Testis (tissue), 5 donors: ENCODE measurements at places on chromosomes 3 and 15.

DNA sequence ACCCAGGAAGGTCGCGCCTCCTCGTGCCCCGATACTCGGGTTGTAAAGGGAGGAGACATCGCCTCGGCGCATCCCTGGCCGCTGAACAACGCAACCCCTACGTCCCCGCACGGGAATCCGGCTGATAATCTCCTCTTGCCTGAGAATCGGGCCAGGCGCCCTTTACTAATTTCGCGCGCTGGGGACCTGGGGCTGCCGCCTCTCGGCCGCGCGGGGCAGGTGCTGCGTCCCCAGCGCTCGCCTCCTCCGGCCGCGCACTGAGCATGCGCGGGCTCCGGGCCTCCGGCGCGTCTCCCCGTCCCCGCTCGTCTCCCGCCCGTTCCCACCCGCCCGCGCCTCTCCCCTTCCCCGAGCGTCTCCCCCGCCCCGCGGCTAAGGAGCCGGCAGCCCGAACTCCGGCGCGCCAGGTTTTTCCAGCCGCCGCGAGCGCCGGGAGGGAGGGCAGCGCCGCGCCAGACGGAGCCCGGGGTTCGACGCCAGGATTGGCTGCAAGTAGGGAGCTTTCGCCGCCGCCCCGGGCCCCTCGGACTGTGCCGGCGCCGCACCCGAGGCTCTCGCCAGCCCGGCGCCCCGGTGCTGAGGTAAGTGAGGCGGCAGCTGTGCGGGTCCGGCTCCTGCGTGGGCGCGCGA, at the start of gene CNTN4:
Gene CNTN4 (plus strand): TSS at position 469 of the 630 bp plus-strand sequence.
- DNase-seq, result peak; percentile 64

DNA sequence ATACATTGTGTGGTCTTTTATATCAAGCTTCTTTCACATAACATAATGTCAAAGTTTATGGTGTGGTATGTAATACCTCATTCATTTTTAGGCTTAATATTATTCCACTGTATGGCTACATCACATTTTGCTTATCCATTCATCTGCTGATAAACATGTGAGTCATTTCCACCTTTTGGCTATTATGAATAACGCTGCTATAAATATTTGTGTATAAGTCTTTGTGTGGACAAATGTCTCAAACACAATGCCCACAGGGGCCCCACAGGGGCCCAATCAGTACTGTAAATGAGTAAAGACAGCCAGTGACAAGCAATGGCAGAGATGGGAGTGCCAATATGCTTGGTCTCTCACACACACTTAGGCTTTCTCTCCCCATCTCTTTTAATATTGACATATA, 54.2 kb downstream of the PIK3R4 start:
- no peak for DNase-seq

- DNase-seq, result peak; percentile 61
These were observed 744.7 kb downstream of the EPHA3 start for GRCh38 chr3:89851974-89852621.

- no peak for DNase-seq
These were observed 21.0 kb downstream of the SLC25A20 start for GRCh38 chr3:48877671-48878070.

- DNase-seq, result no peak
These were observed 2.6 kb downstream of the ZNF80 start for GRCh38 chr3:114234745-114235144.

GRCh38 chr3:190853464-190853863, 9.0 kb downstream of the GMNC start:
- DNase-seq, result no peak

- no peak for DNase-seq
These were observed 239.9 kb upstream of the LRTM1 start for GRCh38 chr3:55167586-55168317.

DNA sequence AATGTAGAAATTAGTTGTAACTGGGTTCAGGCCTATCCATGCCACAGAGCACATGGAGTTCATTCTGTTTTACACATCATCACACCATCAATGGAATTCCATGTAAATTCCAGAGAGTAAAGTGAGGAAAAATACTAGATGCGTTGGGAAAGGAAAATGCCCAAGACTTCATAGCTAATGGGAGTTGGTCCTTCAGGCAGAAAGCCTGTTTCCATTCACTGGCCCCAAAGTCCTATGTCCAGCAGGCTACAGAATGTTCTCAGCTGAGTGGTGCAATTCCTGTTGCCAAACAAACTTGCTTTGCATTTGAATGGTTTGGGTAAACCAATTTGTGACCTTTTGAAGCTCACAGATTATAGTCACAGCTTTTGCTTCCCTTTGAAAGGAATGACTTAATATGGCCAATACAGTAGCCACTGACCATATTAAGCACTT, 164.6 kb upstream of the PFN2 start:
- DNase-seq, result no peak

DNA sequence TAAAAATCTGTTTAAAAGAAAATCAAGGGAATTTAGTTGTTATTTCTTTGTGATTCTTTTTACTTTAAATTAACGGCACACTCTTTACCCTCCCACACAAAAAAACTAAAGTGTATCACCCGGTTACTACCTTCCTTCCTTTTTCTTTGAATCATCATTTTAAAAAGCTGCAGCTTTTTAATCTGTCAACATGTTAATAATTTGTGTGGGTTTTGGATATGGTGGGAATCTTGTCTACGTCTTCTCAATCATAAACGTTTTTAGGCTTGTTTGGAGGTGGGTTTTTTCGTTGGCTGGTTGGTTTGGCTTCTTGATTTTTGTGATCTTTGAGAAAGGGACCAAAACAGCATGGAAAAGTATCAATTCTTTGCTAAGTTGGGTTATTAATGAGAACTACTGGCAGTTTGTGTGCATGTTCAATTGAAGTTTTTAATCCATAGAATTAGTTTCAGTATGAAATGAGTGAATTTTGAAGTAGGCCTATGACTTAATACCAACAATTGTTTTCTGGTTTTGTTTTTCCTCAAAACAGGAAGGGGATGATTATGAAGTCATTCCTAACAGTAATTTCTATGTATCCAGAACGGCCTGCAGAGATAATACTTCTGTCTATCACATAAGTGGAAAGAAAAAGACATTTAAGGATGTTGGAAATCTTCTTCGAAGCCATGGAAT, 4.5 kb downstream of the SMC4 start:
- DNase-seq, result no peak
